Suppressor macrophage treated with lipopolysaccharide for 4 hours (primary cell): ENCODE measurements at places on chromosomes 6 and 20.

DNA sequence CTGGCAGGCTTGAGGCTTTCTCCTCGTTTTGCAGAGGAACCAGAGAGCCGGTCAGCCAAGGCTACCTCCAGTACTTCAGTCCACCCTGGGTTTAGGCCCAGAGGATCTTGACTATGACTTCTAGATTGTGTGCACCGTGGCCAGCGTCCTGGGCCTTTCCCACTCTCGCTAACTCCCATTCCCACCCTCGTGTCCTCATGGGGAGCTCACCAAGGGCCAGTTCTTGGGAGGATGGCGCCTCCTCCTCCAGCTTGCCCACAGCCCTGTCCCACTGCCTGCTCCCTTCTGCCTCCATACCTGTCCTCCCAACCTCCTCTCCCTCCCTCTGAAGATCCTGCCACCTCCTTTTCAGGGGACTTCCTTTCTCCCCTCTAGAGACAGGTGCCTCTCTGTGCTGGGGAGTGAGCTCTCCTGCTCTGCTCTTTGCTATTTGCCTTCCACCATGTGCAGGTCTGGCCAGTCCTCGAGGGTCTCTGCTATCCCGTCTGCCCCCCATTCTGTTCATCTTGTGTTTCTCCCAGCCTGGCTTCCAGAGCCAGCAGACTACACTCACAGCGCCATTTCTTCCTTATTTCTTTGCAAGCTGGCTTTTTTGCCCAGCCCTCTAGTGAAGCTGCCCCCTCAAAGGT, 4.4 kb upstream of the SYNJ2 start:
- DNase-seq = no peak

GRCh38 chr6:30918670-30919069, 4.6 kb downstream of the VARS2 start:
- DNase-seq = no peak

GRCh38 chr20:11182720-11183119, 508.9 kb upstream of the JAG1 start:
- DNase-seq = peak; percentile 75

DNA sequence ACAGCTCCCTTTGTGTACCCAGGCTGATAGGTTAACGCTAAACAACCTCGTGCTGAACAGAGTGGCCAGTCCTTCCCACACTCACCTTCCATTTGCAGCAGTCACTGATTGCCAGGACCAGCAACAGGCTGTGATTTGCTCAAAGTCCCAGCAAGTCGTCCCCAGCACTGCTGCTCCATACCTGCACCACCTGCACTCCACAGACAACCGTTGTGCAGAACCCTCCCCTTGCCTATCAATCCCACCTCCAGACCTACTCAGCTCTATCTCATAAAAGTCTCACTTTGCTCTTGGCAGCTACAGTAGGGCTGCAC, 43.1 kb upstream of the SCML4 start:
- DNase-seq = no peak
